ENCODE measurements at places on chromosomes 13 and 19.

DNA sequence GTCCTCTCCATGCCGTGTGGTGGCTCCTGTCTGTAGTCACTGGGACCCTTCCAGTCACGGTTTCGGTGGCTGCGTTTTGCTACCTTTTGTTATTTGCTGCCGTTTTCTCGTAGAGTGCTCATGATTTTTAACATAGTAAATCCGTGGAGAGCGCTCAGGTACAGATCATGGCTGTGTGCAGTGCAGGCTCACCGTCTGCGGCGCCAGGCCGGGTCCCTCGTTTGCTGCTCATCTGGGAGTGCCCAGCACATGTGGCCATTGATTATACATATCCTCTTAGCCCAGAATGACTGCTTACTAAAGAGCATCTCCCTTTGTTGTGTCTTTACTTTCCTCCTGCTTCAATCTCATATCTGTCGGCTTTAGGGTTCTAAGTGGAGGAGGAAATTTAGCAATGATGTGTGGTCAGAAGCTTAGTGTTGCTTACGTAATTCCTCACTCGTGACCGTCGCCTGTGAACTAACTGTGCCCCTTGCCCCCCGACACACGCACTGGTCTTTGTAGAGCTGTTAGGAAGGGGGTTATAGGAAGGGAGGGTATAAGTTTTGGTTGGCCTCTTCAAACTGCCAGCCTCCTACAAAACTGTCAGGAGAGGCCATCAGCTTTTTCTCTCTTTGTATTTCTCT, 31.8 kb downstream of the TFDP1 start:
- no peak for DNase-seq

- no peak for DNase-seq
Measured at GRCh38 chr13:43057653-43058317, 34.4 kb downstream of the DNAJC15 start.

DNA sequence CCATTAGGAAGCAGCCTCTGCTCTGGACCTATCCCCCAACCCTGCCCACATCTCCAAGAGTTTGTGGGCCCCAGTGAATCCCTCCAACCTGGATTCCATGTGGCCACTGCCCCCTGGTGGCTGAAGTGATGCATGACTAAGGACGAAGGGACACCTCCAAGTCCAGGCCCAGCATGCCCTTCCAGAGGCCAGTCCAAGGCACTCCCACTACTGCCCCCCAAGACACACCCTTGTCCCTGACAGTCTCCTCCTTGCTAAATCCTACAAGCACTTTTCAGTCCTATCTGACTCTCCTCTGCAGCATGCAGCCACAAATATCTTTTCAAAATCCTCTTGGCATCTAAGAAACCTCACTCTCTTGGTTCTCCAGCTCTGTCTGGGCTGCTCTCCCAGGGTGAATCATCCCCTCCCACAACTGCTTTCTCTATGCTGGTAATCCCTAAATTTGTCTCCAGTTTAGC, 33.0 kb downstream of the DEDD2 start:
- DNase-seq, result peak; percentile 55

- no peak for DNase-seq
Measured at GRCh38 chr13:110944121-110944967, 29.5 kb upstream of the ANKRD10 start.

Data from stimulated activated CD8-positive, alpha-beta memory T cell treated with anti-CD3 and anti-CD28 coated beads, Interleukin-7, amount 100 ng/mL, for 24 hours (primary cell).